ENCODE measurements at places on chromosomes 12 and 14.

DNA sequence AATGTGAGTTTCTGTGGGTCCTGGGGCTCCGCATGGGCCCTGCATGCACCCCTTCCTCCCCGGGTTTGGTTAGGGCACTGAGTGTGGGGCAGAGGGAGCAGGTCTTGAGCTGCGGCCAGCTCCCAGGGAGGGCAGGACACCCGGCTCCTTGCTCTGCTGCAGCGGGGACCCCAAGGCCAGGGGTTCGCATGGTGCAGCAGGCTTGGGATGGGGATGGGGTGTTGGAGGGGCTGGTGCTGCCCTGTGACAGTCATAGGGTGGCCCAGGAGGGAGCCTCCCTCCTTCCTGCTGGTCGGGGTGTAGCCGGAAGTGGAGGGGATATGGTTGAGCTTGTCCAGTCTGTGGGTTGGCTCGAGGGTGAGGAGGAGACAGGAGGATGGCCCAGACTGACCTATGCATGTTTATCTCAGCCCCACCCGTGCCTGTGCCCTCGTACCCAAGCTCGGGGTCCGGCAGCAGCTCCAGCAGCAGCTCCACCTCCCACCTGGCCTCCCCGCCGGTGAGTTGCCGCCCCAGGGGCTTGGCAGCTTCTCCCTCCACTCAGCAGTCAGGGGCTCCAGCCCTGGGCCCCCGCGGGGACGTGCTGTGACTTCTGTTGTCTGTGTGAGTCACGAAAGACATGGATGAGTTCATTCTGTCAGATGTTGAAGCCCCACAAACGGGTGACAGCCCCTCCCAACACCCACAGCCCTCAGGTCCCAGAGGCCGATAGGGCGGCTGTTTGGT, 16.0 kb downstream of the ULK1 start:
- DNase-seq, result no peak

- no peak for DNase-seq
Measured at GRCh38 chr12:76103958-76104357, 19.5 kb upstream of the NAP1L1 start.

- DNase-seq, result no peak
Measured at GRCh38 chr12:91261820-91262676, 79.4 kb upstream of the DCN start.

- no peak for DNase-seq
Measured at GRCh38 chr12:18632848-18633247, 105.0 kb downstream of the PLCZ1 start.

DNA sequence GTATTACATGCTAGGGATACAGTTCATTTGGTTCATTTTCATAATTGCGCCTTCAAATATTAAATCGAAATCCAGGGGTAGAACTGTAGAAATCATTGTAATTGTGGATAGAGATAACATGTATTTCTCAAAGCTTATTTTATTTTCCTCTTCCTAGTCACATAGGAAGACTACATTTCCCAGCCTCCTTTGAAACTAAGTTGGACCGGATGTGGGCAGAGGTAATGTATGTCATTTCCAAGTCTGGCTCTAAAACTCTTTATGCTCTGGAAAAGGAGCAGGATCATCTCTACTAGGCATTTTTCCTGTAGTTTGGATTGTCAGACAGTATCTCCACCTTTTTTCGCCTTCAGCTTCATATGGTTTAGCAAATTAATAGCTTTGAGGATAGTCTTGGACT, 70.1 kb upstream of the CRY1 start:
- DNase-seq, result no peak

DNA sequence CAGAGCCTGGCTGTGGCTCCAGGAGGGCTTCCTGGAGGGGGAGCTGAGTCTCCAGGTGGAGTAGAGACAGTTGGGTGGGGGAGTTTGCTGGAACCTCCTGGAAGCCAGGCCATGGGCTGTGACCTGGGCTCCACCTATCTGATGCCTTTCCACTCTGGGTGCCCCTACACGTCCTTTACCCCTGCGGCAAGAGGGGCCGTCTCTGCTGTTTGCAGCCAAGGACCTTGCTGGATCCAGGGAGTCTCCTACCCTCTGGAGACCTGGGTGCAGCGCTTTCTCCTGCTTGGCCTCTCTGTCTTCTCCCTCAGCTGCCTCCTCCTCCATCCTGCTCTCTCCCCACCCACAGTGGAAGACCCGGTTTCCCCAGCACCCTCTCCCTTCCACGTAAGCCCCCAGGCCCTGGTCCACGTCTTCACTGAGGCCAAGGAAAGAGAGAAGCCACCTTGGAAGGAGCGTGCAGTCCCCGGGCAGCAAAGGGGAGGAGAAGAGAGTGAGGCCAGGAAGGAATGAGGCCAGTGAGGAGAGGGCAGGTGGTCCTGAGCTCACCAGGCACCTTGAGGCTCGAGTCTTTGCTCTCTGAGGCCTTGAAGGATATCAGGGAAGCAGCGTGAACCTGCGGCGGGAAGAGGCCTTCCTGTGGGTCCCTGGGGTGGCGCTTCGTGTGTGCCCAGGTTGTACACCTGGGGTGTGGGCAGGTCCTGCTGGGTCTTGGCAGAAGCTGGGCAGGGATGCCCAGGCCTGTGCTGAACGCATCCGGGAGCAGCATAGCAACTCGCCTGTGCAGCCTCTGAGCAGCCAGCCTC, 294.3 kb upstream of the RTL1 start:
- DNase-seq, result no peak

DNA sequence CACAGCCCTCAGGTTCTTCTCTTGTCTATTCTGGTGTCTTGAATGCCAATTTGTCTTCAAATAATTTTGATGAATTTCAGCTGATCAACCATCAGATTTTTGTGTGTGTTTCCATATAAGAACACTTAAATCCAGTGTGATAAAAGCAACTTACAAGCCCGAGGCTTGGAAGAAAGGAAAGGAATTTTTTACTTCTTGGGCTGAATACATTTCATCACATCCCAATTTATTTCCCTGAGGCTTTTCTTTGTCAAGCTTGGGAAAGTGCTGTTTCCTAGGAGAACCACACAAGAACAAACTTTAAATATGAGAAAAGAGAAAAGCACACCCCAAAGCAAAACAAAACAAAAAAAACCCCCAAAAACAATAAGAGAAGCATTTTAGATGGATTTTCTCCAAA, 26.6 kb downstream of the GPRC5D start:
- no peak for DNase-seq

- DNase-seq, result peak; percentile 90
Measured at GRCh38 chr14:74018586-74019407, at the start of the genes BBOF1 and ENTPD5. Gene BBOF1 (plus strand): TSS chr14:74019349. CDS start chr14:74019479, 130 bp downstream. Gene ENTPD5 (minus strand): TSS chr14:74019288. CDS start chr14:73988102, 31,186 bp downstream.

GRCh38 chr14:48504921-48505320, 829.5 kb upstream of the MDGA2 start:
- no peak for DNase-seq

GRCh38 chr14:68857516-68858070, 64.7 kb upstream of the ZFP36L1 start:
- no peak for DNase-seq

DNA sequence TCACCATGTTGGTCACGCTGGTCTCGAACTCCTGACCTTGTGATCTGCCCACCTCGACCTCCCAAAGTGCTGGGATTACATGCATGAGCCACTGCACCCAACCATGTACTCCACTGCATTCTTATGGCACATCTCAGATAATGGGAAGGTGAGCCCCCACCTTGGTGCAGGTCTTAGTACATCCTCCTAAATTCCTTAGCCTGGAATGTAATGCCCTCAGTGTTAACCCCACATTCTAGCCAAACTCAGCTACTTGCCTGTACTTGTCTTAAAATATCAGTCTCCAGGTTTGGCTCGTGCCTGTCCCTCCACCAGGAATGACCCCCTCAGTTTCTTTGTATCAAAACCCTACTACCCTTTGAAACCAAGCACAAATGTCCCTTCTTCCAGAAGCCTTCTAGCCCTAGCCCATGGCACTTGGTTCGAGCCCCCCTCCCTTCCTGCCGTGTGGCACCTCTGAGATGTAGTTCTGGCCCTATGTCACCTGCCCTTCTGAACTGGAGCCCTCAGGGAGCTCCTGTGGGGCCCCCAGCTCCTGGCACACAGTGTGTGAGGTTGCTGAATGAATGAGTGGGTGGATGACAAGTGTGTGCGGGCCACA, 8.4 kb downstream of the KCNH3 start:
- no peak for DNase-seq

GRCh38 chr14:45201905-45202304, 51.1 kb downstream of the MIS18BP1 start:
- no peak for DNase-seq

DNA sequence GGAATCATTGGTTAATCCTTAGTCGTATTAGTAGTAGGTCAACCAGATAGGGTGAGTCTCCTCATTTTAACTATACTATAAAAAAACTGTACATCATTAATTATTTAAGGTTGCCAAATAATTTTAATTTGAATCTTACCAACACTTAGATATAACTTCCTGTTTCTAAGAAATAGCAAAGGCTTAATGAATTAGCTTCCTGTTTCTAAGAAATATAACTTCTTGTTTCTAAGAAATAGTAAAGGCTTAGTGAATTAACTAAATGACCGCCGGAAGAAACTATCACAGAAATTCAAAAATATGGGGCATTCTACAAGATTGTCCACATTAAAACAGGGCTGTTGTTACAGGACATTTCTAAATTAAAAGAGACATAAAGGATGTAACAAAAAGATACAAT, 392.9 kb upstream of the FOXG1 start:
- no peak for DNase-seq

- no peak for DNase-seq
Measured at GRCh38 chr12:109296431-109296830, 12.7 kb downstream of the FOXN4 start.

DNA sequence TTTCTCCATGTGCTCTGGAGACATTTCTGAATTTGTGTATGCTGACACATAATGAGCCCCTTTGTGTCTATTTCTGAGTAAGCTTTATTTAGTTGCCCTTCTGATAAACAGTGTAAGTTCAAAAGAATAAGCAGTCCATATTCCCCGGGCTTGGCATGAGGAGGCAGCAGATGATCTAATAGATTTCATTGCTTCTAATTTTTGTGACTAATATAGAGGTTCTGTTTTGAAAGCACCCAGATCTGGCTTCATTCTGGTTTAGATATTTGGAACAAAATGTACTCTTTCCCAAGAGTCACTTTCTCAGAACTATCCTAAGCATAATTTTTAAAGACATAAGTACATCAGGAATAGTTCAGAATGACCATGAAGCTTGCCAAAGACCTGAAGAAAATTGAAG, 290.9 kb downstream of the BTG1 start:
- DNase-seq, result no peak

All from central memory CD4-positive, alpha-beta T cell (primary cell).